NCI-H1436 (cell line): ENCODE measurements at places on chromosomes 5 and 9.
A peak's percentile ranks its signal among the peaks of the same experiment; 100 is the strongest.

DNA sequence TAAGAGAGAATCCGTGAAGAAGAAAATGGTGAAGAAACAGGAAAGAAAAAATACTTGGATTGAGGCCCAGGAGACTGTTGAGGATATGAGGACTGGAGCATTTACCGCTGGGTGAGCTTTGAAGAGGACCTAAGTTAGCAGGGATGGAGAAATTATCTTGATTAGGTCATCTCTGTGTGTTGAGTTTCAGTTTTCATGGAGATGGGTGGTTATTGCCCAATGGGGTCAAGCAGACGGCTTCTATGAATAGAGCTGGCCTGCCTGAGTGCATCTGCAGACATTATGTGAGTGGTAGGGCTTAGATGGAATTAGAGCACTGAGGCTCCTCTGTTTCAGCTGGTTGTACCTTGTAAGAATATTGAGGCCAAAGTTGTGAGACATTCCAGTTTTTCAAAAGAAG lies 245.4 kb upstream of the FBXL7 start:
- DNase-seq = no peak

GRCh38 chr5:136013559-136013958 lies 15.2 kb upstream of the TGFBI start:
- no peak for DNase-seq

DNA sequence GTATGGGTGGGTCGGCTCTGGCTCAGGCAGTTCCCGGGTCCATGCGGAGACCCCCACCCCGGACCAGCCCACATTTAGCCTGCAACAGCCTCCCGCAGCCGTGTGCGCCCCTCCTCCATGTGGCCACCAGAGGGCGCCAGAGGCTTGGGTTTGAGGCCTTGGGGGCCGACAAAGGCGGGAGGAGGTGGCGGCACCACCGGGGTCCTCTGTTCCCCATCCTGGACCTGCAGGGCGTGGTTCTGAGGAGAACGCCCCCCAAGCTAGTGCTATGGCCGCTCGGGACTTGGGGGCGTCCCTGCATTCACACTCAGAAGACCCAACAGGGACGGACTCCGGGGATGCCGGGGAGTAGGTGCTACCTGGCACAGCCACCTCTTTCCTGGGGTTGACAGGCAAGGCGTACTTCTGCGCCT lies 16.5 kb downstream of the ASS1 start:
- peak; percentile 37 for DNase-seq

DNA sequence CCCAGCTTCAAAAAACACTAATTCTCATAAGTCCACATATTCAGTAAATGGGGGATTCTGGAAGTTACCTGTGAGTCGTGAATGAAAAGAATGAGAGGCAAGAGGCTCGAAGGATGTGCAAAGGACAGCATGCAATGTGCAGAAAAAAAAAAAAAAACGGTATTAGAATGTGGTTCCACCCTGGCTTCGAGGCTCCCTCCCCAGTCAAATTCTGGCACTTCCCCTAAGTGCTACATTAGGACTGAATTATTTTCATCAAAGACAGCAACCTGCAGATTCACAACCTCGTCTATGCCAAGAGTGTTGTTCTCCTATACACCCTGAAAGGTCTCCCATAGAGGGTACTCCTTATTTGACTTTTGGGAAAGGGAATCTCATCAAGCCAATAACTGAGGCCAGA lies 16.5 kb downstream of the CAPSL start:
- no peak for DNase-seq

DNA sequence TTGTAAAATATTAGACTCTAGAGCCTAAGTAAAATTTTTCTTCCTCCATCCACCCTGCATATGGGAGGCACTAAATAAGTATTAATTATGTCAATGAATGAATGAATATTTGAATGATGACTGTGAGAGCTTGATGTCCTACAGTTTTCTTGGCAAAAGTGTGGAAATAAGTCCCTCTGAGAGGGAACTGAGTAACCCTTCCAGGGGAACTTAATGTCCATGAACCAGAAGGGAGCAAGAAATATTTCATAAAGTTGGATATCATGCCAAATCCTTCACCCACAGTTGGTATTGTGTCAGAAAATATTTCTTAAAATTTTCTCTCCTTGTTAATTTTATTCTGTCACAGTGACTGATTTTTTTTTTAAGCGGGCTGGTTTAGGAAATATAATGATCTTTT lies 36.6 kb downstream of the NNT start:
- no peak for DNase-seq
